ENCODE measurements at places on chromosomes 2 and 18. TPM values are rescaled to one million over a fixed set of nuclear protein-coding genes. Genes with fewer than 3 reads are reported as not detected.

GRCh38 chr2:68925295-68925896 lies 27.3 kb downstream of the GKN2 start:
- peaks cover 3% of the 10 kb centered on the region for H3K4me1 ChIP-seq
- no peaks in the 10 kb centered on the region for H3K36me3 ChIP-seq
- no peak overlapping the region for H3K4me3 ChIP-seq
- no peak overlapping the region for H3K27ac ChIP-seq
- no peaks in the 10 kb centered on the region for H3K27me3 ChIP-seq

CIAO1 gene
- 123 TPM for total RNA-seq

ZNF142 gene
- total RNA-seq = 47.9 TPM

DNA sequence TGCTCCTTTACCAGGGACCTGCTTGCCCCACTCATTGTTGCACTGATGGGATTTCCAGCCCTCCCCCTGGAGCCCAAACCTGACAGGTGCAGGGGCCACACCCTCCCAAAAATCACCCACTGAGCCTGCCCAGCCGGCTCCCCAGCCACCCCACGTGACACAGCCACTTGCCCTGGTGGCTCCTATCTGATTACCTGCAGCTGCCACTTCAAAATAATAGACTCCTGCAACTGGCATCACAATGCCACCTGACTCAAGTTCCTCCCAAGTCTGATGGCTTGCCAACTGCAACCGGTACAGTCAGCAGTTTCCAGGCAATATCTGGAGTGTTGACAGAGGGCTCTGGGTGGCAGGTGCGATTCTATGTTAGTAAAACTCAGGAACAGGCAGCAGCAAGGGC lies 66.2 kb downstream of the CRACDL start:
- H3K36me3 ChIP-seq = no peaks in the 10 kb centered on the region
- no peaks in the 10 kb centered on the region for H3K27me3 ChIP-seq
- DNase-seq = no peak
- H3K4me1 ChIP-seq = peaks cover 14% of the 10 kb centered on the region

FBXO15 gene
- not detected for total RNA-seq

DNA sequence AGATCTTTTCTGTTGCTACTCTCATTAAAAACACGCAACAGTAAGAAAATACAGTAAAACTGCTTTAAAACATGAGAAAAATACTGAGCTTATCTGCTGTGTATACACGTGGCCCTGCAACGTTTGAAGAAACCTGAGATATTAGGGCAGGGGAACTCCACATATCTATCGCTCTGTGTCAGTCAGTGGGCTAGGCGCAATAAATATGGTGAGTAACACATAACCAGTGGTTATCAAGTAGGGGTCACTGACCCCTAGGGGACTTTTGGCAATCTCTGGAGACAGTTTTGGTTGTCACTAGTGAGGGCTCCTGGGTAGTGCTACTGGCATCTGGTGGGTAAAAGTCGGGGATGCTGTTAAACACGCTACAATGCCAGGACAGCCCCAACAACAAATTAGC lies 14.9 kb downstream of the STAT1 start:
- peaks cover 55% of the 10 kb centered on the region for H3K36me3 ChIP-seq
- H3K27ac ChIP-seq = no peak overlapping the region
- no peak overlapping the region for H3K4me3 ChIP-seq
- H3K4me1 ChIP-seq = no peaks in the 10 kb centered on the region
- DNase-seq = no peak
- no peaks in the 10 kb centered on the region for H3K27me3 ChIP-seq

CRYGD gene
- total RNA-seq = not detected

ASB18 gene
- total RNA-seq = not detected

GRCh38 chr2:112618383-112618782 lies 27.4 kb upstream of the SLC20A1 start:
- H3K27ac ChIP-seq = no peak overlapping the region
- no peaks in the 10 kb centered on the region for H3K36me3 ChIP-seq
- H3K4me3 ChIP-seq = no peak overlapping the region

DNA sequence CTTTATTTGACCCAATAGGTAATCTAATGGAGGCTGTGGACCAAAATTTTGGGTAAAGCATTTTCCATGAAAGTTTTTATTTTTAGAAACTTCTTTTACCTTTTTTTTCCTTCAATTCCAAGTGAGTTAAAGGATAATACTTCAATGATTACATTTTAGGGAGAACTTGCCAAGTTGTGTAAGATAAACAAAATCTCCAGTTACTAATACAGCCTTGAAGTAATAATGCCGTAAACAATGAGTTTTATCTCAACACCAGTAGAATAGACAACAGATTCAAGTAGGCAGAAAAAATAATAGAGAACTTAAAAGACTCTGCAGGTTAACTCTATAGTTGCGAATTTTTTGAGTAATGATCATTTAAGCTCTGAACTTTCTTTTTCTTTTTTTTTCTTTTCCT lies 807.4 kb downstream of the CNTNAP5 start:
- no peaks in the 10 kb centered on the region for H3K36me3 ChIP-seq
- no peaks in the 10 kb centered on the region for H3K27me3 ChIP-seq
- H3K4me3 ChIP-seq = no peak overlapping the region
- DNase-seq = no peak

DNA sequence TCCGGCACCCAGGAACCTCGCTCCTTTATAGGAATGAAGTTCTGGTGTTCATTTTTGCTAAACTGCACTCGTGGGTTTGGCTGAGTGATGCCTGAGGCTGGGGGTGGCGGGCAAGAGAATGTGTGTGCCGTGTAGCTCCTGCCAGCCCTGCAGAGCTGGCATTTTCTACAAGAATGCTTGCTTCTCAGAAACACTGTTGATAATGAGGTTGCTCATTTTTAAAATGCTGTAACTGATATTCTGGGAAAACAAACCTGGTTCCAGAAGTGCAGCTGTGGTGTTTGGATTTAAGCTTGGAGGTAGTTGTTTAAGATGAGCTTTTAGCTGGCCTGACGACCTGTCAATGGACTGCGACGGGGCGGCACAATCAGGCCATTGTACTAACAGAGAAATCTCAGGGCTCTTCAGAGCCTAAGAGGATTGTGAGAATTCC lies 511.9 kb upstream of the TNP1 start:
- DNase-seq = no peak
- H3K27ac ChIP-seq = peak overlapping the region; percentile 69
- H3K36me3 ChIP-seq = no peaks in the 10 kb centered on the region

TEKT4 gene
- not detected for total RNA-seq

- no peaks in the 10 kb centered on the region for H3K27me3 ChIP-seq
- H3K4me3 ChIP-seq = no peak overlapping the region
- no peaks in the 10 kb centered on the region for H3K4me1 ChIP-seq
- H3K36me3 ChIP-seq = no peaks in the 10 kb centered on the region
- H3K27ac ChIP-seq = no peak overlapping the region
Measured at GRCh38 chr2:74824679-74825078, 9.2 kb upstream of the HK2 start.

DNA sequence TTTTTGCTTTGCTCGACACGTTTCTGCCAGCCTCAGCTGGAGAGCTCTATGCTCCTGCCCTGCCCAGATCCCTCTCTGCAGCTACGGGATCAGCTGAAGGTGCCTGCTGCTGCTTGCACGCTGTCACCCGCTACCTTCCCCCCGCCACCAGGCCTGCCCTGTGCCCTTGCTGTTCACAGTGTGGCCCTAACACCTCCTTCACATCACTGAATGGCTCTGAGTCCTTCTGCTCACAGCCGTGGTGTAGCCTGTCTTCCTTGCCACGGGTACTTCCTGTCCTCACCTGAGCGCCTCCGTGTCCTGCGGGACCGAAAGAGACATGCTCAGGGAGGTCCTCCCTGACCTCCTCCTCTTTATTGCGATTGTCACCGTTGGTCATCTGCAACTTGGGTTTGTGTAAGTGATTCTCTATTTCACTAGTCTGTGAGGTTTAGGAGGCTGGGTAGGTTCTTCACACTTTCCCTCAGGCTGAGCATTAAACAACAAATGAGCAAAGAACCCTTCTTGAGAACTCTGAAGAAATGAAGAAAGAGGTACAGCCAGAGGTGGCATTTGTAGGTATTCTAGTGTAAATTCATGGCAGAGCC lies 127.5 kb downstream of the NCK2 start:
- no peak for DNase-seq
- H3K4me3 ChIP-seq = no peak overlapping the region
- H3K27ac ChIP-seq = no peak overlapping the region
- H3K36me3 ChIP-seq = no peaks in the 10 kb centered on the region
- no peaks in the 10 kb centered on the region for H3K27me3 ChIP-seq

- H3K36me3 ChIP-seq = no peaks in the 10 kb centered on the region
- DNase-seq = no peak
- no peak overlapping the region for H3K27ac ChIP-seq
- H3K4me3 ChIP-seq = no peak overlapping the region
Measured at GRCh38 chr2:11678306-11678960, 8.4 kb upstream of the NTSR2 start.

DNA sequence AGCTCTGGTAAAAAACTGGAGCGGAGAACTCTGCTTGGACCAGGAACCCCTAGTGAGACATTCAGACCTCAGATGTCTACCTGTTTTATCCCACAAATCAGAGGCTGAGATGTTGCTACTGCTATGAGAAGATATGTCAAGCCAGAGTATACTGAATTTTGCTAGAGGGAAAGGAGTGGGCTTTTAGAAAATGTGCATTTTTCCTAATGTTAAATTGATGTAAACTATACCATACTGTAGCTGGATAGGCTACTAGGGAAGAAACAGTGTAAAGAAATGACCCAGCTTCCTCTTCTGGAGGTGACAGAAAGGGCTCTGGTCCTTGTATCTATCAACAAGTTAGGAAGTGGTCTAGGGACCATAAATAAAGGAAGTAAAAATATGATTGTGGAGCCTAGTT lies 65.0 kb downstream of the SLC39A10 start:
- H3K27me3 ChIP-seq = no peaks in the 10 kb centered on the region
- H3K4me1 ChIP-seq = no peaks in the 10 kb centered on the region
- H3K36me3 ChIP-seq = no peaks in the 10 kb centered on the region

DNA sequence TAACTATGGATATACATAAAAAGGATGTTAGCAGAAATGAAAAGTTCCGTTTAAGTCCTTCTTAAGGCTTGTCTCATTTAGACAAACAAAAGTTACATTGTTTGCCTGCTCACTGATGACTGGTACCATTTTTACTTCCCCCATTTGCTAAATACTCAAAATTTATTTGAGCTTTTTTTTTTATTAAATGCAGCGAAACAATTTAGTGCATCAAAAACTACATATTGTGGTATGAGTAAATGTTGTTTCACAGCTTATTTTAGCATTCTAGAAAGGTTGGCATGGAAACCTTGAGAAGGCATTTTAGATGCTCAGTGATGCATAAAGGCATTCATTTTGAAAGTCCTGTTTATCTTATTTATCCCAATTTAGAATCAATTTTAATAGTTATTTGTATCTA lies 100.0 kb downstream of the MAP2 start:
- peaks cover 34% of the 10 kb centered on the region for H3K4me1 ChIP-seq
- no peaks in the 10 kb centered on the region for H3K36me3 ChIP-seq
- DNase-seq = no peak

GRCh38 chr2:144154205-144154604 lies 365.7 kb downstream of the ZEB2 start:
- H3K27ac ChIP-seq = no peak overlapping the region
- no peak overlapping the region for H3K4me3 ChIP-seq
- H3K27me3 ChIP-seq = no peaks in the 10 kb centered on the region
- H3K36me3 ChIP-seq = no peaks in the 10 kb centered on the region
- no peak for DNase-seq
- H3K4me1 ChIP-seq = peaks cover 5% of the 10 kb centered on the region

- no peak for DNase-seq
- no peaks in the 10 kb centered on the region for H3K27me3 ChIP-seq
- H3K27ac ChIP-seq = no peak overlapping the region
- no peaks in the 10 kb centered on the region for H3K4me1 ChIP-seq
- no peaks in the 10 kb centered on the region for H3K36me3 ChIP-seq
Measured at GRCh38 chr18:64840911-64841701, 692.2 kb upstream of the LINC00305 start.

DNA sequence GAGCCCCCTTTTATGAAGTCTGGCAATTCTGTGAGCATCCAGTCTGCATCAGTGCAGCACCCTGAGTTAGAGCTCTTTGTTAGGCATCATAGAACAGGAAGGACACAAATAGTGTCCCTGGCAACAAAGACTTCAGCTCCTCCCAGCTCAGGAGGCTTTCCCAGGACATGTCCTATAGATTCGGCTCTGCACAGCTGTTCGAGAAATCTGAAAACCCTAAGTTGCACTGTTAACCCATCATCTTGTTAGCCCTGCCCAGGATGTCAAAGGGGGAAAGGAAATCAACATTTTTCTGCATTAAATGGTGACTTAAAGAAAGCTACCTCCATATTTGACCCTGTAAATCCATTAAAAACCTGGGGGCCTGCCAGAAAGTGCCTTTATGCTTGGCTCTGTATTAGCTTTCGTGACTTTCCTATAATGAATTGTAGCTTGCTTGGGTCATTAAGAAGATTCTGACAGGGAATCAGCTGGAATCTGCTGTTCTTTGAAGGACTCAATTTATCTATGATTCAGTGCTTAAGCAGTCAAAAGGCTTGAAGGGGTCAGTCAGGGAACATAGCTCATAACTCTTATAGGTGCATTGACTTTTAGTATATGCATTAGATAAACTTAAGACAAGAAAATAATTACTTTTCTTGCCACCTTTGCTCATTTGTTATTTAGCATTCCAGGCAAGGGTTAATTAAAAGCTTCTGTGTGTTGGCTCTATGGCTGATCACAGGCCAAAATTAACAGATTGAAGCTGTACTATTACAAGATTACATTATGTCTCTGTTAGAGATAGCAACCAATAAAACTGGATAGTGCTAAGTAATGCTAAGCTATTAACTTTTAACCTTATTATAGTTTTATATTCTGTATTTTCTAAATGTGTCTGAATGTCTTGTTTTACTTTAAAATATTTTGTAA lies 20.6 kb downstream of the ERMN start:
- no peak for DNase-seq
- no peaks in the 10 kb centered on the region for H3K36me3 ChIP-seq
- H3K27ac ChIP-seq = no peak overlapping the region
- no peaks in the 10 kb centered on the region for H3K4me1 ChIP-seq
- no peak overlapping the region for H3K4me3 ChIP-seq
- no peaks in the 10 kb centered on the region for H3K27me3 ChIP-seq

TTN gene
- total RNA-seq = 7.0 TPM

BOK gene
- total RNA-seq = 10.7 TPM

DNA sequence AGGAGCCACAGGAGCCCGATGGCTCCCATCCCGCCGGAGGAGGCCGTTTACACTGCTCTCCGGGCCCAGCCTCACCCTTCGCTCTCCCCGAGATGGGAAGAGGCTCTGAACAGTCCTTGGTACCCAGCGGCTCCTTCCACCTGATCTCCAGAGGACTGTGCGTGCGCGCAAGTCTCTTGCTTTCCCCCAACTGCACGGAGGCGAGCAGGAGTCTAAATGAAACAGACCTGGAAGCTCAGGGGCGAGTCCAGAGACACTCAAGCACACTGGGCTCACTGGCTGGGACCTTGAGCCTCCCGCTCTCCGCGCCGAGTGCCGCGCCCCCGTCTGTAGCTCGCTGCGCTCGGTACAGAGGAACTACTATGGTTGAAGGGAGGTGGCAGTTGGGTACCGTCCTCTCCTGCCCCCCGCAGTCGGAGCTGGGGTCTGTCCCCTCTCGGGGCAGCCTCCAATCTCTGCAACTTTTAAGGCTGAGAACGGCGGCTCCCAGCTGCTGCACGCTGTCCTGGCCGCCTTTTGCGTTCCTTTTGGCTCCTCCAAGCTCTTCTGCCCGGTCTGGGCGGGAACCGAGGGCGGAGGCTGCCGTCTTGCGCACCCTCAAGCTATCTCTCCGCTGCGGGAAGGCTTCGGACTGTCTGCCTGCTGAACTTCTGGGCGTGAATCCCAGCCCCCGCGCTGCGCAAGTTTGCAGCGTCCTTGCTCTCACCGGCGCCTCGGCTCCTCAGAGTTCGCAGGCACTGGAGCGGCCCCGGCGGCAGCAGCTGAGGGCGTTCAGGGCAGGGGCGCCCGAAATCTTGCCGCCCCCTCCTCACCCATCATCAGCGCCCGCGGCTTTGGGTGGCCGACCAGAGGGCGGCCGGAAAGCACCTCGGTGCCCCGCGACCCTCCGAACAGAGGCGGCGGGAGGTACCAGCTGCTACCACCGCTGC lies 491 bp downstream of the ALK start:
- no peak overlapping the region for H3K27ac ChIP-seq
- H3K4me1 ChIP-seq = peaks cover 17% of the 10 kb centered on the region
- H3K27me3 ChIP-seq = peaks cover 8% of the 10 kb centered on the region

Measured in thoracic aorta (tissue), 2 donors.